H1 (cell line): ENCODE measurements at places on chromosomes 11 and 22. TPM values are rescaled to one million over a fixed set of nuclear protein-coding genes. Genes with fewer than 3 reads are reported as not detected.

DNA sequence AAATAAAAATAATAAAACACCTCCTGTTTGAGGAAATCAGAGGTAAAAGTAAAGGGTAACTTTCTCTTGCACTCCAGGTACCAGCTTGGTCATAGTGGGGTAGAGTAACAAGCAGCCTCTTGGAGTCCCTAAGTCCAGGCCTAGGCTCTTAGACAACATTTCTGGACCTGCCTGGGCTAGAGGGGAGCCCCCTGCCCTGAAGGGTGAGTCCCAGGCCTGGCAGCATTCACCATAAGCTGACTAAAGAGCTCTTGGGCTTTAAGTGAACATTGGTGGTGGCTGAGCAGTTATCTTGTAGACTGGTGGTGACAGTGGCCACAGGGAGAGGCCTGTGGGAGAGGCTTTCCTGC lies 18.6 kb upstream of the OR56A3 start:
- no peak overlapping the region for H3K27ac ChIP-seq
- no peaks in the 10 kb centered on the region for H3K4me1 ChIP-seq
- H3K27me3 ChIP-seq: no peaks in the 10 kb centered on the region

GRCh38 chr11:107856180-107856980 lies 2.2 kb downstream of the SLC35F2 start:
- peaks cover 5% of the 10 kb centered on the region; the same call in 1 of the 2 replicates for H3K4me1 ChIP-seq
- DNase-seq: no peak
- H3K4me3 ChIP-seq: no peak overlapping the region
- no peaks in the 10 kb centered on the region for H3K36me3 ChIP-seq
- no peak overlapping the region for H3K27ac ChIP-seq

DNA sequence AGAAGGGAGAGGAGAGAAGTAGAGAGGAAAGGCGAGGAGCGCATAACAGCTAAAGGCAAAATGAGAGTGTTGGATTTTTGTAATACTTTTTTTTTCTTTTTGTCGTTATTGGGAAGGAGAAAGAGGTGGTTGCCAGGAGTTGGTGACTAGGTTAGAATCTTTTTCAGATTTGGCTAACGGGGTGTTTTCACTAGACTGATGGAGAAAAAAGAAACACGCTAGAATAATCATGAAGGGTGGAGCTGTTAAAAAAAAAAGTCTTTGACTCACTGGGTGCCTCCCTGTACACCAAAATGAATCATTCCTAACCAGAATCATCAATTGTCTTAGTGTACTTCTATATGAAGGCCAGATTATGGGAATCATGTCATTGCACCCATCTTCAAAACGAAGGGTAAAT lies 12.7 kb downstream of the BLID start:
- H3K4me1 ChIP-seq: peaks cover 2% of the 10 kb centered on the region
- no peak for DNase-seq
- H3K4me3 ChIP-seq: no peak overlapping the region

GRCh38 chr22:17371448-17371847 lies 2.2 kb downstream of the CECR2 start:
- H3K27me3 ChIP-seq: no peaks in the 10 kb centered on the region
- H3K27ac ChIP-seq: no peak overlapping the region
- peaks cover 30% of the 10 kb centered on the region for H3K4me1 ChIP-seq

GRCh38 chr11:75589933-75590332 lies 27.9 kb downstream of the SERPINH1 start:
- H3K27ac ChIP-seq: no peak overlapping the region
- no peak for DNase-seq
- H3K36me3 ChIP-seq: no peaks in the 10 kb centered on the region
- H3K27me3 ChIP-seq: no peaks in the 10 kb centered on the region
- H3K4me3 ChIP-seq: no peak overlapping the region
- no peaks in the 10 kb centered on the region for H3K4me1 ChIP-seq

The MAFF gene
- 6.2 and 6.3 TPM in 2 replicates for total RNA-seq

The RIMBP3C gene
- not detected in 2 replicates for total RNA-seq

The OR4A16 gene
- not detected in 2 replicates for total RNA-seq

The TUB gene
- total RNA-seq: 29.9 and 31.3 TPM in 2 replicates

The ACRV1 gene
- total RNA-seq: not detected in 2 replicates
